ENCODE measurements at places on chromosomes 16 and 17.

GRCh38 chr17:76266244-76266938 is 1.2 kb downstream of the UBALD2 start:
- peak; percentile 33 for DNase-seq

DNA sequence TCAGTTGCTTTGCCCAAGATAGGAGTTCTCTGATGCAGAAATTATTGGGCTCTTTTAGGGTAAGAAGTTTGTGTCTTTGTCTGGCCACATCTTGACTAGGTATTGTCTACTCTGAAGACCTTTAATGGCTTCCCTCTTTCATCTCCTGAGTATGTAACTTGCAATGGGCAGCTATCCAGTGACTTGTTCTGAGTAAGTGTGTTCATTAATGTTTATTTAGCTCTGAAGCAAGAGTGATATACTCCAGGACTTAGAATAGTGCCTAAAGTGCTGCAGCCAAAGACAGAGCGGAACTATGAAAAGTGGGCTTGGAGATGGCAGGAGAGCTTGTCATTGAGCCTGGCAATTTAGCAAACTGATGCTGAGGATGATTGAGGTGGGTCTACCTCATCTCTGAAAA is 8.8 kb upstream of the TANGO6 start:
- DNase-seq = no peak

DNA sequence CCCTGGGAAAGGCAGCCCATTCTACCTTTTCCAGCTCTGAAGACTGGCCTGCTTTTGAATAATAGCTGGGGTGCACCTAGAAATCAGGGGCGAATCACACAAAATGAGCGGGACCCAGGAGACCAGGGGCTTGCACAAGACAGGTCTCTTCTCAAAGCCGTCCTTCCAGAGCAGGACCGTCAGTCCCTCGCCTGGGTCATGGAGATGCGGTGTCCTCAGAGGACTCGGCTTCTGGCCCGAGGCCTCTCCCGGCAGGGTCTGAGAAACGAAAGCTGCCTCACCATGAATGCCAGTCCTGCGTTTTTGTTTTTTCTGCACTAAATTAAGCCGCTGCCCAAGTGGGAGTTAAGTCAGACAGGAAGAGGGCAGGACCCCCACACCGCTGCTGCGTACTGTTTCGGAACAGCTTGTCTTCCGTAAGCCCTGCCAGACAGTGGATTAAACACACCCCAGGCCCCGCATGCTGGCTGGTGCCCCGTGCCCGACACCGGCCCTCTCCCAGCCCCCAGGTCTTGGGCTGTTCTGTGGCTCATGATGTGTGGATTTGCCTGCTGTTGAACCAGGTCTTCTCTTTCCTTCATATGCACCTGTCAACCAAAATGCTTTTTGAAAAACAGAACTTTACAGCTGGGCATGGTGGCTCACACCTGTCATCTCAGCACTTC is 142.1 kb upstream of the RPH3AL start:
- DNase-seq = no peak

- peak; percentile 73 for DNase-seq
Measured at GRCh38 chr17:48491527-48492273, 39.1 kb downstream of the HOXB1 start.

- no peak for DNase-seq
Measured at GRCh38 chr16:27706156-27706865, 156.4 kb downstream of the KATNIP start.

GRCh38 chr17:49835472-49835871 is 12.4 kb downstream of the TAC4 start:
- DNase-seq = no peak

DNA sequence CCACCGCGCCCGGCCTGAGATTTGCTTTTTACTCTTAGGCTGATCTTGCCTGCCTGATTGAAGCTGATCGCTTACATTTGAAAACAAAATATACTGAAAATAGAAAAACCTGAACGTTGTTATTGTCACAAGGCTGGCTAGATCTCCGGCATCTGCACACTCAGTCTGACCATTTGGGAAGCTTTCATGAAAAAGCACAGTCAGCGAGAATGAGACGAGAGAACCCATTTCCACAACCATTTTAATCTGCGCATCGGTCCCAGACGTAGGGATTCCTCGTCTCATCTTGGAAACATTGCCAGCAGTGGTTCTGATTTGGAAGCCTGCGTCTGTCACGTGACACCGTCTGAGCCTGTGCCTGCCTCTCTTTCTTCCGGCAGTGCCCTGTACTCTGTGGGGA is 20.9 kb downstream of the SPG7 start:
- no peak for DNase-seq

DNA sequence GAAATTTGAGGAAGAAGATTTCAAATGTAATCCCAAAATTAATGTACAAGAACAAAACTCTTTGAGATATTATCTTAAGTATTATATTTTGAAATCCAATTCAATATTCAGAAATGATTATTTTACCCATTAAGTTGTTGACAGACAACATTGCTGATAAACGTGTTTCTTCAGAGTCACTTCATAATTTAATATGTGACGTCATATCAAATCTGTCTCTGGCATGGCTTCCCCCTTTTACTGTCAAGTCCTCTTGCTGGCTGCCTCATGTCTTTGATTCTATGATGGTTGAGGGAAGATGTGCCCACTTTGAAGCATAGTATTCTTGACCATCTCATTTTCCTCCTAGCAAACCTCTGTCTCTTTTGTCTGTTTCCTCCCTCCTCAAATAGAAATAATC is 1257.1 kb upstream of the GOT2 start:
- DNase-seq = no peak

GRCh38 chr16:57945740-57946138 is 25.2 kb downstream of the CNGB1 start:
- no peak for DNase-seq

GRCh38 chr17:33469911-33470310 is 176.8 kb upstream of the ASIC2 start:
- DNase-seq = no peak

DNA sequence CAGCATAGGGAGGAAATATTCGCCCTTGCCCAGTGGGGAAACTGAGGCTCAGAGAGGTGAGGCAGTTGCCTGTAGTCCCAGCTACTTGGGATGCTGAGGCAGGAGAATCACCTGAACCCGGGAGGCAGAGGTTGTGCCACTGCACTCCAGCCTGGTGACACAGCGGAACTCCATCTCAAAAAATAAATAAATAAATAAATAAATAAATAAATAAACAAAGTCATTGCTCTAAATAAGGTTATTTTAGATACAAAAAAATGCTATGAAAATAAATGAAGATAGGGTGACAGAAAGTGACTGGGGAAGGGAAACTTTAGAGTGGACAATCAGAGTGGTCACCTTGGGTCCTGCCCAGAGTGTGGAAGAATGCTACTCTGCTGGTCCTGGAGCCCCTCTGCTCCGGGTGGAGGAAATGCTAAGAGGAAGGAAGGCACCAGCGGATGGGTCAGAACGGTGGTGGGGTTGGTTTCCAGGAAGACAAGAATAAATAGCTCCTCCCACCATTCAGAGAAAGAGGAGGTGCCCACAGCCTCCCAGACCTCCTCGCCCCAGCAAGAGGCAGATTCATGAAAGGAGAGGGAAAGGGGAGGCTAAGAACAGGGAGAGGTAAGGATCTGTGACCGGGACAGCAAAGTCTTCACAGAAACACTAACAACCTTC is 17.6 kb downstream of the TRPV3 start:
- no peak for DNase-seq

DNA sequence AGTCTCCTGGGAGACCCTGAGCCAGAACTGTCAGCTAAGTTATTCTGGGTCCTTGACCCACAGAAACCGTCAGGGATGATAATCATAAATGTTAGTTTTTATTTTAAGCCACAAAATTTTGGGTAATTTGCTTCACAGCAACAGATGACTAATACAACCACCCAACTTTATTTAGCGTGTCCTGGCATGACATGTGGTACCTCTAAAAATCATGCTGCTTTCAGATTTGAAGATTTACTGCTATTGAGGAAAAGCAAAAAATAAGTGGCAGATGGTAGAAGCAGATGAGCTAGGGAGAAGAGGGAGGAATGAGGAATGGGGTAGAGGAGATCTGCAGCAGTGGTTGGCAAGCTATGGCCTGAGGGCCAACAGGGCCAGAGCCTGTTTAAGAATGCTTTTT is 90.4 kb downstream of the TMEM100 start:
- no peak for DNase-seq

GRCh38 chr16:15865742-15866141 is 8.9 kb upstream of the MYH11 start:
- DNase-seq = no peak

- DNase-seq = peak; percentile 63
Measured at GRCh38 chr17:78129351-78130089, 965 bp upstream of the TMC6 start.

DNA sequence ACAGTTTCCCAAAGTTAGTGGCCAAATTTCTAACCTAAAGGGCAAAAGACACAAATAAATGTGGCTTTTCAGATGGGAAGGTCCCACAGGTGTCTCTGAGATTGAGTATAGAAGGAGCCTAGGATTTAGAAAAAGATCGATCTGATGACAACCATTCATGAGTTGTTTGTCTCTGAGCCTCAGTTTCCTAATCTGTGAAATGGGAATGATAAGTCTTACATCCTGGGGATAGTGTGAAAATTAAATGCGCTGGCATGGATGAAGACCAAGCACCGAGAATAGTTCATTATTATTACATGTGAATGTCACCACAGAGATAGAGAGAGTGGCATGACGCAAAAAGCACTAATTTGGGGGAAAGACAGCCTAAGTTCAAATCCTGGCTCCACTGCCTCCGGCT is 7.2 kb downstream of the CDH5 start:
- no peak for DNase-seq

GRCh38 chr17:46002311-46002972 is 3.4 kb downstream of the STH start:
- DNase-seq = peak; percentile 70

DNA sequence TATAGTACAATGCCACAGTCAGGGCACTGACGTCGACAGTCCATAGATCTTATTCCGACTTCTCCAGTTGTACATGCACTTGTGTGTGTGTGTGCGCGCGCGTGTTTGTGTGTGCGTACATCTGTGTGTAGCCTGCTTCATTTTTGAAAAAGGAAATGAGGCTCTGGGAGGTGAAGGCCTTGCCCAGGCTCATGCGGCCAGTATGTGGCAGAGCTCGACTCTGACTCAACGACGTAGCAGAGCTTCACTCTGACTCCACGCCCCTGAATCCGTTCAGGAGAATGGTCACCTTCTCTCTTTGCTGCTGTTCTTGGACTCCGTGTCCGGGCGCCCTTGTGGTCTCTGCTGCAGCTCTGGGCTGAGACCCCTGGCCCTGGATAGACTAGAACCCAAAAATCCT is 81.6 kb upstream of the CIBAR2 start:
- DNase-seq = no peak

GRCh38 chr16:10325783-10326543 is 59.9 kb upstream of the ATF7IP2 start:
- no peak for DNase-seq

GRCh38 chr16:9077091-9077809 is 14.2 kb upstream of the HAPSTR1 start:
- DNase-seq = no peak

GRCh38 chr16:69598045-69598444 is 32.3 kb downstream of the NFAT5 start:
- DNase-seq = no peak
